ENCODE measurements at places on chromosomes 16 and 17. TPM values are rescaled to one million over a fixed set of nuclear protein-coding genes. Genes with fewer than 3 reads are reported as not detected.

Gene DHX58
- polyA plus RNA-seq = 54.8 TPM

Gene SPNS3
- polyA plus RNA-seq = 2.3 TPM

Gene LGALS9C
- 0.12 TPM for polyA plus RNA-seq

GRCh38 chr16:50474138-50474537, 74.1 kb upstream of the NKD1 start:
- H3K4me3 ChIP-seq = no peak overlapping the region
- DNase-seq = no peak
- H3K27me3 ChIP-seq = peaks cover 10% of the 10 kb centered on the region

DNA sequence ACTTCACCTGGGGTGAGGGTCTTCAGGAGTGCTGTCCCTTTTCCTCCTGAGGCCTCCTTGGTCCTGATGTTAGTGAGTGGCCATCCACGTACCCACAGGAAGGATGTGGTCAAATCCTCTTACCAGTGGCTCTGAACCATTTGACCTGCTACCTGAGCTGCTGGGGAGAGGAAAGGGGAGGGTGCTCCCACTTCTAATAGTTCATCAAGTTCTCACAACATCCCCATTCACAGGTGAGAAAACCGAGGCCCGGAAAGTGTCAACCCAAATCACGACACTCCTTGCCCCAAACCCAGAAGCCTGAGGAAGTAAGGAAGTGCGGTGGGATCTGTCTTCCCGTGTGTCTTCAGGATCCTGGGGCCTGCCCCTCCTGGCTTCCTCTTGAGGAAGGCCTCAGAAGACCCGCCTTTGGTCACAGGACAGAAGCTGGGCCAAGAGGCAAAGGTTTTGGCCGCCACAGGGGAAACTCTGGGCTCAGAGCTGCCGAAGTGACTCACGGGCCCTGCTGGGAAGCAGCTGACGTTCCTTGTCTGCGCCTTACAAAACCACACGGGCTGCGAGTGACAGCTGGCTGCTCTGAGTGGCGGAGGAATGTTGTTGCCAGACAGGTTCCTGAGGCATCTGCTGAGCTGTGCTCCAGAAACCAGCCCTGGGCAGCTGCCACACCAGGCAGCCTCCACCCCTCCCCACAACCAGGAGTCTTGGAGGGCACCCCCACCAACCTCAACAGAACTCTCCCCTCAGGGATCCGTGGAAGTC, 13.9 kb upstream of the KIFC3 start:
- DNase-seq = peak; percentile 88
- no peak overlapping the region for H3K4me3 ChIP-seq
- no peaks in the 10 kb centered on the region for H3K27me3 ChIP-seq

- H3K4me1 ChIP-seq = no peaks in the 10 kb centered on the region
- no peaks in the 10 kb centered on the region for H3K27me3 ChIP-seq
- H3K4me3 ChIP-seq = no peak overlapping the region
- H3K36me3 ChIP-seq = no peaks in the 10 kb centered on the region
- no peak for DNase-seq
Observed at GRCh38 chr17:61259360-61259759, 140.3 kb upstream of the TBX2 start.

Gene GNAO1
- polyA plus RNA-seq = not detected

Gene KIFC3
- polyA plus RNA-seq = 1.7 TPM

- H3K4me1 ChIP-seq = peaks cover 22% of the 10 kb centered on the region
- no peak for DNase-seq
- H3K27me3 ChIP-seq = peaks cover 34% of the 10 kb centered on the region
- H3K4me3 ChIP-seq = peak overlapping the region; percentile 38
- no peak overlapping the region for H3K27ac ChIP-seq
Observed at GRCh38 chr17:50056217-50056960, 479 bp downstream of the ITGA3 start.

Gene EMP2
- polyA plus RNA-seq = not detected

DNA sequence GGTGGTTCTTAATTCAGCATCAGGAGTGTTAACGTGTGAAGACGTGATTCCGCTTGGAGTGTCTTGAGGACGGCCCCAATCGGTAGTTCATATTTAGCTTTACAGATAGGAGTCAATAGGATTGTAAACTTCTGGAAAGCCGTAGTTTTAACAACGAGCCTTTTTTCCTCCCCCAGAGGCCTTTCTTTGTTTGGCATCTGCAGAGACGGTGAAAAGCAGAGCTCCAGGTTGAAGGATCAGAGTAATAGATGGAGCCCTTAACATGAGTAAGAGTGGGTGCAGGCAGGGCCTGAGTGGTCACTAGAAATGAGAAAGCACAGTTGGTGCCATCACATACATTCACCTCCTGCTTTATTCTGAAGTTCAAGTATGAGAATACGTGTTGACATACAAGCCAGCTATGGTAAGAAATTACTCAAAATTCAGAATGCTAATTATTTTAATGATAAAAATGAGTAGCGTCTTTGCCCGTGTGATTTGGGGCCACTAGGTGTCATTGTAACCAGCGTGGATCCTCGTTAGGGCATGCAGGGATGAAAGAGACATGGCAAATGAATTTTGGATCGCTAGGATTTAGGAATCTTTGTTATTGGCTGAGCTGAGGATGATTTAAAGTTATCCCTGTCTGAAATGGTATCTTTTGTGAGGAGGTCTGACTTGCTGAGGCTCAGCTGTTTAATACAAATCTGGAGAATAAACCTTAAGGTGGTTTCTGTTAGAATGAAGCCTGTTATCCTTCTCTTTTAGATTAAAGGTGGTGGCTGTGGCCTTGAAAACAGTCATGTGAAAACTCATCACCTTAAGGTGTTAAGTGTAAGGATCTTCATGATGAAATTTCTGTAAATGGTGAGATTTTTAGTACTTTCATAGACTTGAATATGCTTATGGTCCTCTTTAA, 18.6 kb downstream of the PRCD start:
- no peak for DNase-seq
- H3K27ac ChIP-seq = peak overlapping the region; percentile 88
- H3K27me3 ChIP-seq = no peaks in the 10 kb centered on the region
- H3K4me3 ChIP-seq = peak overlapping the region; percentile 55
- H3K36me3 ChIP-seq = peaks cover 15% of the 10 kb centered on the region
- H3K4me1 ChIP-seq = peaks cover 69% of the 10 kb centered on the region

- no peak overlapping the region for H3K4me3 ChIP-seq
- no peaks in the 10 kb centered on the region for H3K36me3 ChIP-seq
- no peaks in the 10 kb centered on the region for H3K27me3 ChIP-seq
- H3K27ac ChIP-seq = no peak overlapping the region
- no peaks in the 10 kb centered on the region for H3K4me1 ChIP-seq
- DNase-seq = no peak
Observed at GRCh38 chr17:77618731-77619130, 339.8 kb upstream of the TNRC6C start.

DNA sequence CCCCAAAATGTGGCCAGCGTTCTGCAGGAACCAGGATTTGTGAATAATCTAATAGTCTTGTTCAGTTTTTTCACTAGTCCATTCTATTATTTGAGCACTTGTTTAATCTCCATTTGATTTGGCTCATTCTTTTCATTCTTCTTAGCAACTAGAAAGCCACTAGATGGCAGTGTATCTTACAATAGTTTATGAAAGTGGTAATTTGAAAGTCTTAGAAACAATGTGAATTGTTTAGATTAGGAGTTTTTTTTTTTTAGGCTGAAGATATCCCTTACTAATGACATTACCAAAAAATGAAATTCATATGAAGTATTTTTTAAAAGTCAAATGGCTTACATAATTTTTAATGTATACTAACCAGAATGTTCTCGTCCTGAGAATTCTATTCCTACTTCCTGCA, 6.7 kb downstream of the ERI2 start:
- no peak overlapping the region for H3K27ac ChIP-seq
- DNase-seq = no peak
- no peaks in the 10 kb centered on the region for H3K27me3 ChIP-seq
- H3K4me1 ChIP-seq = no peaks in the 10 kb centered on the region
- peaks cover 42% of the 10 kb centered on the region for H3K36me3 ChIP-seq
- no peak overlapping the region for H3K4me3 ChIP-seq

DNA sequence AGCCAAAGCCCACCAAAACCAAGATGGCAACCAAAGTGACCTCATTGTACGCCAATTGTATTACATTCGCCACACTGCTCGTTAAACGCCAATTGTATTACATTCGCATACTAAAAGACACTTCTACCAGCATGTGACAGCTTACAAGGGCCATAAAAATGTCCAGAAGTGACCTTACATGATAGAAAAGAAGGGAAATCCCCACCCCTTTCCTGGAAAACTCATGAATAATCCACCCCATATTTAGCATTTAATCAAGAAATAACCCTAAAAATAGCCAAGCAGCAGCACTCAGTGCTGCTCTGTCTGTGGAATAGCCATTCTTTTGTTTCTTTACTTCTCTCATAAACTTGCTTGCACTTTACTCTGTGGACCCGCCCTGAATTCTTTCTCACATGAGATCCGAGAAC, 25.7 kb downstream of the PSMD7 start:
- peaks cover 24% of the 10 kb centered on the region for H3K36me3 ChIP-seq
- H3K4me3 ChIP-seq = no peak overlapping the region
- DNase-seq = no peak
- no peaks in the 10 kb centered on the region for H3K4me1 ChIP-seq

Gene CASKIN2
- not detected for polyA plus RNA-seq

- DNase-seq = no peak
- H3K36me3 ChIP-seq = peaks cover 11% of the 10 kb centered on the region
- no peaks in the 10 kb centered on the region for H3K4me1 ChIP-seq
- no peaks in the 10 kb centered on the region for H3K27me3 ChIP-seq
- H3K4me3 ChIP-seq = no peak overlapping the region
Observed at GRCh38 chr17:80639658-80640057, 95.0 kb downstream of the RPTOR start.

DNA sequence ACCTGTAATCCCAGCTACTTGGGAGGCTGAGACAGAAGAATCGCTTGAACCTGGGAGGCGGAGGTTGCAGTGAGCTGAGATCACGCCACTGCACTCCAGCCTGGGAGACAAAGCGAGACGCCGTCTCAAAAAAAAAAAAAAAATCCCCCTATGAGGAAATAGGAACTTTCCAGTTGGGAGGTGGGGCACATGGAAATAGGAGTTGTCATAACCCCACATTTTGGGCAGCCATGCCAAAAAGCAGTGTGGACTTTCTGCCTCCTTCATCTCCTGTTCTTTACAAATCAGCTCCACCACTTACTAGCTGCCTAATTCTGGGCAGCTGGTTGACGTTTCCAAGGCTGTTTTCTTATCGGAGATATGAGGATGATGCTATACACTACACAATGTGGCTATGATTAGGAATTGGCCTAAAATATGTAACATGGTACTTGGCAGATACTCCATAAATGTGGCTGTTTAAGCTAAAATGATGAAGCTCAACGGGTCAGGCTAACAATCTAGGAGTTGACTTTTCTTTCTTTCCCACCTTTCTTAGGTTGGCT, 21.5 kb upstream of the CCL5 start:
- no peaks in the 10 kb centered on the region for H3K27me3 ChIP-seq
- H3K4me1 ChIP-seq = peaks cover 27% of the 10 kb centered on the region
- no peaks in the 10 kb centered on the region for H3K36me3 ChIP-seq
- no peak overlapping the region for H3K27ac ChIP-seq
- H3K4me3 ChIP-seq = no peak overlapping the region

- peaks cover 43% of the 10 kb centered on the region for H3K4me1 ChIP-seq
- peak within 1 kb of the TSS; percentile 78 for H3K4me3 ChIP-seq
- peak; percentile 57 for DNase-seq
- no peak within 1 kb of the TSS for H3K27ac ChIP-seq
- H3K36me3 ChIP-seq = peaks cover 12% of the 10 kb centered on the region
- no peaks in the 10 kb centered on the region for H3K27me3 ChIP-seq
Observed at GRCh38 chr17:32486701-32487472, at the start of gene CDK5R1. Gene CDK5R1, plus strand, starts transcription at chr17:32486993. Its CDS starts 628 bp downstream, at chr17:32487621.

DNA sequence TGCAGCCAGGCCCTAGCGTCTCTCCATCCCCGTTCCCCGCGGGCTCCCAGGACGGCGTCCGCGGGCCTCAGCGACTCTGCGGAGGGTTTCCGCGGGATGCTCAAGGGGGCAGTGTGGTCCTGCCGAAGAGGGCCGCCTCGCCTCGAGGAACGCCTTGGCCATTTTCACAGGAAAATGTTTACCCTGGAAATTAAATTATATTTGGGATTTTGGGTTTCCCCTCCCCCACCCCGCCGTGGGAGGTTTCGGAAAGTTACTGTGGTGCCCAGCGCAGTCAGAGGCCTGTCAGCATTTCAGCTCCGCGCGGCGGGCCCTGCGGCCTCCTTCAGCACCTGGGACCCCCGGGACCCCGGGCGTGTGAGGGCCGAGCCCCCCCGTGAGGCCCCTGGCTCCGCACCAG, 94.5 kb downstream of the PCTP start:
- H3K36me3 ChIP-seq = no peaks in the 10 kb centered on the region
- H3K27ac ChIP-seq = no peak overlapping the region
- H3K27me3 ChIP-seq = no peaks in the 10 kb centered on the region
- H3K4me1 ChIP-seq = peaks cover 6% of the 10 kb centered on the region

GRCh38 chr17:15742051-15742795, 10.1 kb downstream of the TBC1D26 start:
- H3K36me3 ChIP-seq = no peaks in the 10 kb centered on the region
- no peak overlapping the region for H3K4me3 ChIP-seq
- no peak overlapping the region for H3K27ac ChIP-seq
- DNase-seq = no peak
- no peaks in the 10 kb centered on the region for H3K4me1 ChIP-seq

DNA sequence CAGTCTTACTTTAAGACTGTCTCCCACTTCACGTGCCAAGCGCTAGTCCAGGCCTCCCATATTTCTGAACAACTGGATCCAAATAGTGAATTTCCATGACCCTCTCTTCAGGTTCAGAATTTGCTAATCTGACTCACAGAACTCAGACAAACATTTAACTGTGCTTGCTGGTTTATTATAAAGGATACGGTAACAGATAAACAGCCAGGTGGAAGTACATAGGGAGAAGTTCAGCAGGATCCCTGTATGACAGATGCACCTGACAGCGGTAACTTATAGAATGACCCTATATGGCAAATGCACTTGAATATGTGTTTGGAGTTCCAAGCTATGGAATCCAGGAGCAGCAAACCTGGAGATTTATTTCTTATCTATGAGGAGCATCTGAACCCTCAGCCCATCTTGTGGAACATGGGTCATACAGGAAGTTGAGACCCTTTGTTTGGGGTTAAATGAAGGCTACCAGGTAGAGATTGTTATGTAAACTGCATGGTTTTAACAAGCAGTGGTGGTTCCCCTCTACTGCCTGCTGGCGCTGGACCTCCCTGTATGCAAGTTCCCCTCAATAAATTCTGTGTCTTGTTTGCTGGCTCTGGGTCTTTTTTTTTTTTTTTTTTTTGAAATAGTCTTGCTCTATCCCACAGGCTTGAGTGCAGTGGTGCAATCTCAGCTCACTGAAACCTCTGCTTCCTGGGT, 622.6 kb downstream of the KCNJ2 start:
- no peaks in the 10 kb centered on the region for H3K27me3 ChIP-seq
- no peaks in the 10 kb centered on the region for H3K36me3 ChIP-seq
- no peak for DNase-seq
- H3K4me3 ChIP-seq = no peak overlapping the region
- no peak overlapping the region for H3K27ac ChIP-seq
- H3K4me1 ChIP-seq = no peaks in the 10 kb centered on the region

DNA sequence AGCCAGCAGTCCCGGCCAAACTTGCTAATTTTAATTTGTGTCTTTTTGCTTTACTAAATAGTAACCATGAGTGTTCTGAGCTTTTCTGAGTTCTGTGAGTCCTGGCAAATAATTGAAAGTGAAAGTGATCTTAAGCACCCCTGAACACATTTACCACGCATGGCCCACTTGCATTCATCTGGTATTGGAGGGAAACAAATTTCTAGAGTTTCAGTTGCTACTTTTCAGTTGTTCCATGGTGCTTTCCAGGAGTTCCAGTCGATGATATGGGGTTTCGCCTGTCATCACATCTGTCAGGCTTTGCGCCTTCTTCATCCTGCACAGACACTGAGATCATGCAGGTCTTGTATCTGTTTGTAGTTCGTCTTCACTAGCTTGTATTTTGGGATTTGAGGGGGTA, 44.1 kb downstream of the CRLF3 start:
- no peak overlapping the region for H3K4me3 ChIP-seq
- no peak for DNase-seq
- H3K27ac ChIP-seq = no peak overlapping the region
- H3K27me3 ChIP-seq = no peaks in the 10 kb centered on the region
- peaks cover 86% of the 10 kb centered on the region for H3K36me3 ChIP-seq
